IPS DF 19.7 (cell line): ENCODE measurements at places on chromosomes 1 and 21.

GRCh38 chr1:75130865-75131564 is 3.2 kb upstream of the LHX8 start:
- no peak for DNase-seq

- no peak for DNase-seq
Measured at GRCh38 chr1:183996396-183996795, 41.1 kb downstream of the COLGALT2 start.

GRCh38 chr21:26813426-26813998 is 31.7 kb downstream of the ADAMTS1 start:
- DNase-seq, result no peak

DNA sequence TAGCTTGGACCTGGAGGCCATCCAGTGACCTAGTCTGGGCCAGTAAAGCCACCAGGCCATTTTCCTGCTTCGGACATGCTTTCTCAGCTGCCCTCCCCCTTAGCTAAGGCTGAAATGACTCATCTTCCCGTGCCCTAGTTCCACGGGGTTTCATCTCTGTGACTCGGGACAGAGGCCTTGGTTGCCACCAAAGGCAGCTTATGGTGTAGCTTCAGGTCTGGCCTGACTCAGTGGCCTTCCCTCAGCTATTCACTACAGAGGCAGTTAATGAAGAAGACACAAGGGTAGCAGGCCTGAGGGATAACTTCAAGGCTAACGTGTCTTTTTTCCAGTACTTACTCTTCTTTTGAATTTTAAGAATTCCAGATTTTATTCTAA is 82.4 kb downstream of the PBX1 start:
- DNase-seq, result no peak

- DNase-seq, result no peak
Measured at GRCh38 chr1:14937288-14937949, 216.1 kb upstream of the TMEM51 start.
